Motor neuron (in vitro differentiated cells): ENCODE measurements at places on chromosomes 2 and 18.

- ATAC-seq: no peak
Observed at GRCh38 chr2:179655627-179656026, 205.8 kb downstream of the ZNF385B start.

DNA sequence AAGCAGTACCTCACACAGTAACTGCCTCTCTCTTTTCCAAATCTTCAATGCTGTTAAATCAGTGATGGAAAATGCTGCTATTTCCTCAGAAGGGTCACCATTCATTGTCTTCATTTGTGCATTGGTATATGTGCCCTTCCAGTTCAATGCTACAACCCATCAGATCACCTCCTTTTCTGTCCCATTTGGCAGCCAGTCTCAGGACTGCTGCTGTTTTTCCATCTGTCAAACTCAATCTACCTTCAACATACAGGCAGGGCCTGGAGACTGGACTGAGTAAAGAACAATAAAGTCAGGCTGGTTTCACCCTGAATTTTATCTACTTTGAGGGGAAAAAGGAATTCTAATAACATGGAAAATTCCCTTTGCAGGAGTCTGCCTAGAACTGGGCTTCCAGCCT is 17.9 kb downstream of the ZNF385B start:
- no peak for ATAC-seq

DNA sequence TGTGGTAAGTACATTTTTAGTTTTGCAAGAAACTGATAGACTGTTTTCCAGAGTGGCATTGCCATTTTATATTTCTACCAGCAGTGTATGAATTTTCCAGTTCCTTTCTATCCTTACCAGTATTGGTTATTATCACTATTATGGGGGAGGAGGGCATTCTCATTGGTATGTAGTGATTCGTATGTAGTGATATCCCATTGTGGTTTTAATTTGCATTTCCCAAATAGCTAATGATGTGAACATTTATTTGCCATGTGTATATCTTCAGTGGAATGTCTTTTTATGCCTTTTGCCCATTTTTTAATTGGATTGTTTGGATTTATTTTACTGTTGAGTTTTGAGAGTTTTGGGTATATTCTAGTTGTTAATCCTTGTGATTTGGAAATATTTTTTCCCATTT is 16.9 kb downstream of the EIF5B start:
- ATAC-seq: no peak

DNA sequence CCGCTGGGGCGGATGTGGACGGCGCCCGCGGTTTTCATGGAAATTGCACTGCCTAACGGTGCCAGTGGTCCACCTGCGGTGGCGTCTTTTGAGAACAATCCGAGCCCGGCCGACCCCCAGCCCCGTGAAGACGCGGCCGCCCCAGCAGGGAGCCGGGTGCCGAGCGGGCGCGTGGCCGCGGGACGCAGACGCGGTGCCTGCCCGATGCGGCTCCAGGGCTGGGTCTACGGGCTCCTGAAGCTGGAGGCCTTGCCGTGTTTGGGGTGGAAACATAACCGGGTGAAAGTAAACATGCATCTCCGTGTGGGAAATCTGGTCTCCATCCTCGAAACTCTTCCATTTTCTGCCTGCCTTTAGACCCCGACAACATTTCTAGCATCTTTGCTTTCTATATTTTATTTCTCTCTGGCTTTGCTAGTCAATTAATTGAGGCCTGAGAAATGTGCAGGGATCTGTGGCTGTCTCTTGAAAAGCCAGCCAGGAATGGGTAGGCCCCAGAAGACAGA is 572 bp downstream of the INPP4A start:
- ATAC-seq: no peak

GRCh38 chr2:106174056-106174455 is 20.0 kb downstream of the UXS1 start:
- no peak for ATAC-seq
